ENCODE measurements at places on chromosomes 7 and 10.
A peak's percentile ranks its signal among the peaks of the same experiment; 100 is the strongest.

GRCh38 chr10:132977076-132977475 is 34.7 kb upstream of the CFAP46 start:
- no peak for DNase-seq

DNA sequence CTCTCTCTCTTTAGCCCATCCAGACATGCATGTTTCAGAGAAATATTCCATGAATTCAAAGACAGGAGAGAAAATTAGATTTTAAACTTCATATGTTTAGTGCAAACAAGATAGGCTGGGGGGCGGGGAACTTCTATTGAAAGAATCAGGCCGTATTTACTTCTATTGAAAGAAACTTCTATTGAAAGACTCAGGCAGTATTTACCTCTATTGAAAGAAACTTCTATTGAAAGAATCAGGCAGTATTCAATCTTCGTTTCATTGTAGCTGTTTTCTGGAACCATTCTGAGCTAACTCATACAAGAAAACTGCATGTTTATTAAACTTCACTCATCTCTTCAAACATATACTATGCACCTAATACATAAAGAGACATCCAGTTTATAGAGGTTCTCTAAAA is 123.1 kb downstream of the TYW1B start:
- DNase-seq: no peak

- no peak for DNase-seq
Measured at GRCh38 chr10:96610817-96611216, 24.0 kb upstream of the TM9SF3 start.

DNA sequence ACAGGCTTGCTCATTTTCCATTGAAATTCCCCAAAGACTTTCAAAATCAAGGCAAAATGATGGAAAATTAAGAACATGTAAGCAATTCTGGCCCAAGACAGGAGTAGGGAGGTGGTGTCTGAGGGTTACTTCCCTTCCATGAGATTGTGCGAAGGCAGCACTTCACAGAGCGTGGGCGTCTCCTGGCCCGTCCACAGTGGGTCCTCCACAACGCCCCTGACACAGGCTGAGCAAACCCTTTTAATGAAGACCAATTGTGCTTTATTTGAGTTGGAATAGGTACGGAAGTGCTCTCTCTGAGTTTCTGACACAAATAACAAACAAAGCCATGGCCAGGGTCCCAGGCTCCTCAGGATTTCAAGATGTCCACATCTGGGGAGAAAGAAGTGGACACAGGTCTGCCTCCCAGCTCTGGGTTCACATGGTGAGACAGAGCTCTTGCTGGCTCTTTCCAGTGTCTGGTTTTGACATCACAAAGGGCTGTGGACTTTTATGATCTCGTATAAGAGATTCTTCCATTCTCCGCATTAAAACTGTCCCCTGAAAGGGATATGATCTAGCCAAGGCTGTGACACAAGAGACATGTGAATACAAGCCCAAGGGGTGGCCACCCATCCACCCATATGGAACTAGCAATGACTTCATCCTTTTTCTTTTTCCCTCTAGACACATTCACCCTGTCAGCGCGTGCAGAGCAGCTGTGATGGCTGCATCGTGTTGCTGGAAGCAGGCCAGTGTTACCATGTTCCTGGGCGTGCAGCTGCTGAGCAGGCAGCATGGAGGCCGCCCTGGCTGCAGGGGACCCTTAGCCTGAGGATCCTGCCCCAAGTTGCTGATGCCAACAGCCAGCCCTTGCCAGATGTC is 145.6 kb downstream of the ADAM12 start:
- peak; percentile 79 for DNase-seq

DNA sequence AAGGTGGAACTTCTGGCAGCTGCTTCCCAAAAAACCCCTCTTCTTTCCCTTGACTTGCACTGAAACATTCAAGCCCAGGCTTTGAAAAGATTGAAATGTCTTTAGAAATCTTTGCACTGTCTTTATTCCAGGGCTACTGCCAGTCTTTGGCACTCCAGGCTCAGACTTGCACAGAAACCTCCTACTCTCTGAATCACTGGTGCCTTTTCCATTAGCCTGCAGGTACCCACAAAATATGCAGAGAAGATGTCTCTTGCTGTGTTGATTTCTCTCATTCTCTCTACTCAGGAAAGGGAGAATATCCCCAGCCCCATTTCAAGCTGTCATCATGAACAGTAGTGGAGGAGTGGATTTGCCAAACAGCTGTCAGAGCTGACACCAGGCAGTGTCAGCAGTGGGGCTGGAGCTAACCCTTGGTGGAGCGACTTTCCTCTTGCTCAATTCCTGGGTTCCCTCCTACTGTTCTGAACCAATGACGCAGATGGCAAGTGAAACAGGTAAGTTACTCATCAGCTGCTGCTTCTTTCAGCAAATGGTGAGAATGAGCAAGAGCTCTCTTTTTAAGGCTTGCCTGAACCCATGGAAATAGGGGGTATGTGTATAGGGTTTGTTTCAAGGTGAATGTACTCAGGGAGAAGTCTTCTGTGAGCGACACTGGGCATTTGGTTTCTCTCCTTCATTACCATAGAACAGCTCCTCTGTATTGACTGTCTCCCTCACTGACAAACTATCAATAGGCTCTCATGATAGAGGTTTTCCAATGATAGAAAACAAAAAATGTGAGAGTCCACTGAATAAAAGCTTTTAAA is 362.4 kb downstream of the ADRA2A start:
- DNase-seq: no peak

DNA sequence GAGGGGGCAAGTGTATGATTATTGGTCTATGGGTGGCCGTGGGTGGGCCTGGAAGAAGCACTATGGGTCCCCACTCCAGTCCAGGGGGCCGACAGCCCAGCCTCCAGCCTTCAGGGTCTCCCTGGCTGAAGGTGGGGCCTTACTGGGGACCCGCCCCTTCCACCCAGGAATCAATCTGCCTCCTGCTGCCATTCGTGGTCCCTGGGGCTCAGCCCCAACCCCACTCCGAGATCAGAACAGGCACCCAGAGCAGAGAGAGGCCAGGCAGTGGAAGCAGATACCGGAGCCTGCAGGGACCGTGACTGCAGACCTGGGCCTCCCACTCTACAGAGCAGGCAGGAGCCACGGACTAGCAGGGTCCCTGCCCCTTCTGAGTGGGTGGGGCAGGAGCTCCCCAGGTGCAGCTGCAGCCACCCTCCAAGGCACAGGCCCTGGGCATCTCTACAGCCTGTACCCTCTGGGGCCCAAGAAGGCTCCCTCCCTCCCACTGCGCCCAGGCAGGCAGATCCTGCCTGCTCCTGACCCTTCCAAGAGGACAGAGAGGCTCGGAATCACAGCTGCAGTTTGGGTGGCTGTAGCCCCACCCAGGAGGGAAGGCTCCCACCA is 13.6 kb upstream of the FOXL3 start:
- DNase-seq: no peak

DNA sequence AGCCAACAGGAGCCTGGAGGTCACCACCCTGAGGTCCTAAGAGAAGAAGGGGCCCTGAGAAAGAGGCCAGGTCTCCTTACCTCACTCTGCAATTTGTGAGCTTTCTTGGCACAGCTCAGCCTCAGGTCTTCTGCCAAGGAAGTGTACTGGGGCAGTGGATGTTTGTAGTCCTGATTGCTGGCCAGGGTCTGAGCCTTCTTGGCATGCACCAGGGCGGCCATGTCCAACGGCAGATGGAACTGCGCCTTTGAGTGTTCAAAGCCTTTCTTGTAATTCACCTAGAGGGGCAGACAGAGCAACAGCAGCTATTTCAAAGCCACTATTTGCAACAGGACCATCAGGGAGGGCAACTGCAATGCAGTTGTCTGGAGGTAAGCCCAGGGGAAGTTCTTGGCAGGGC is 51.7 kb downstream of the NRAP start:
- DNase-seq: peak; percentile 42

DNA sequence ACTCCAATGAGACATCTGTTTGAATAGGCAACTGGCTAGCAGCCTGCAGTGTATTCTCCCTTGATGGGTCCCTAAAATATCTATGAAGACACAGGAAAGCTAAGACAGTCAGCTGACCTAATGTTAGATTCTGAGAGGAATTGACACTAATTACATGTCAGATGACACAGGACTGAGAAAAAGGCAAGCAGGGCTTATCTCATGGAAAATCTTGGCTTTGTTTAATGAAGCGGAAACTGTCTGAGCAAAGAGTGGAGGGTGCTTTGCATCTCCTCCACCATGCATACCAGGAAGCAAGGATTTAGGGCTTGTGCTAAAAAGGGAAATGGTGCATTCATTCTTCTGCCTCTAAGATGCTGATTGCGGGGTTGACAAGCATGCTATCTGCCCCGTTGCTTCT is 135.5 kb upstream of the GLI3 start:
- DNase-seq: no peak

DNA sequence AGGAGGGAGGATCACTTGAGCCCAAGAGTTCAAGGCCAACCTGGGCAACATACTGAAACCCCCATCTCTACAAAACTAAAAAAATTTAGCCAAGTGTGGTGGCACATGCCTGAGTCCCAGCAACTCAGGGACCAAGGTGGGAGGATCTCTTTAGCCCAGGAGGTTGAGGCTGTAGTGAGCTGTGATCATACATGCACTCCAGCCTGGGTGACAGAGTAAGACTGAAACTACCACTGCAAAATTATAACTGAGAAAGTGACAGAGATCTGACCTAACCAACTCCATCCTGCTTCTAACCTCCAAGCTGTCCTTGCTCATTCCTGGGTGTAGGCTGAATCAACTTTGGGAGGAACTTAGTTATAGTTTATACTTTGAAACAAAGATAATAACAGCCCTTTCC is 59.4 kb downstream of the HTR7 start:
- DNase-seq: no peak

- no peak for DNase-seq
Measured at GRCh38 chr7:24948739-24949138, 31.2 kb downstream of the OSBPL3 start.

DNA sequence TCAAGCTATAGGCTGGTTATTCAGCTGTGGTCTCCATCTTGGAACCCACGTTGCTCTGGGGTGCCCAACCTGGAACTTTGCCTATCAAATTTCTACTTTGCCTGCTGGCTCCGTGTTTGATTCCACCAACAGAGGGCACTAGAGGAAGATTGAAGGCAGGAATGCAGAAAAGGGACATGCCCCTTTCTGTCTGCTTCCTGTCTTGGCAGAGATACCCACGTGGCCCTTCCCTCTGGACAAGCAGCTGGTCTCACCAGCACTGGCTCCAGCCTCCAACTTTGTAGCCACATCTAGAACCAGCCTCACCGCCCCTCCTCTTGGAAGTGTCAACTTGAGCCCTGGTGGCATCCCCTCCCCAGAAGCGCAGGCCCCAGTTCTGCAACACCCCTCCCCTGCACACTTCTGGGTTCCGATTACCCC is 52.1 kb upstream of the ZNF438 start:
- no peak for DNase-seq

DNA sequence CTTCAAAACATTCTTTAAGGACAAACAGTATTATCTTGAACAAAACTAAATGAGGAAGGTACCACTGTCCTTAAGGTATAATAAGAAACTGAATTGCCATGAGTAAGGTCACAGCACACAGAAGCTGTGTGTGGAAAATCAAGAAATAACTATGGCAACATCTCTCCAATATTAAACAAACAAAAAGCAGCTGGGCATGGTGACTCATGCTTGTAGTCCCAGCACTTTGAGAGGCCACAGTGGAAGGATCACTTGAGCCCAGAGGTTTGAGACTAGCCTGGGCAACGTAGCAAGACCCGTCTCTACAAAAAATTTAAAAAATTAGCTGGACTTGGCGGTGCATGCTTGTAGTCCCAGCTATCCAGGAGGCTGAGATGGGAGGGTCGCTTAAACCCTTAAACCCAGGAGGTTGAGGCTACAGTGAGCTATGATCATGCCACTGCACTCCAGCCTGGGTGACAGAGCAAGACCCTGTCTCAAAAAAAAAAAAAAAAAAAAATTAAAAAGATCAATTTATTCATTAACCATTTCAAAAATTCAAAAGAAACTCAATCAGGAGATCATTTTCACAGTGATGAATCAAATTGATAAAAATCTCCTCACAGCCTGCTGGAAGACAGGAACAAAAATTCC is 195.4 kb downstream of the SKIDA1 start:
- no peak for DNase-seq

GRCh38 chr7:84914598-84914997 is 272.3 kb downstream of the SEMA3D start:
- DNase-seq: no peak

- DNase-seq: peak; percentile 11
Measured at GRCh38 chr10:19570991-19571390, 245.2 kb upstream of the PLXDC2 start.
